ENCODE measurements at places on chromosomes 3 and 15.
A peak's percentile ranks its signal among the peaks of the same experiment; 100 is the strongest.

DNA sequence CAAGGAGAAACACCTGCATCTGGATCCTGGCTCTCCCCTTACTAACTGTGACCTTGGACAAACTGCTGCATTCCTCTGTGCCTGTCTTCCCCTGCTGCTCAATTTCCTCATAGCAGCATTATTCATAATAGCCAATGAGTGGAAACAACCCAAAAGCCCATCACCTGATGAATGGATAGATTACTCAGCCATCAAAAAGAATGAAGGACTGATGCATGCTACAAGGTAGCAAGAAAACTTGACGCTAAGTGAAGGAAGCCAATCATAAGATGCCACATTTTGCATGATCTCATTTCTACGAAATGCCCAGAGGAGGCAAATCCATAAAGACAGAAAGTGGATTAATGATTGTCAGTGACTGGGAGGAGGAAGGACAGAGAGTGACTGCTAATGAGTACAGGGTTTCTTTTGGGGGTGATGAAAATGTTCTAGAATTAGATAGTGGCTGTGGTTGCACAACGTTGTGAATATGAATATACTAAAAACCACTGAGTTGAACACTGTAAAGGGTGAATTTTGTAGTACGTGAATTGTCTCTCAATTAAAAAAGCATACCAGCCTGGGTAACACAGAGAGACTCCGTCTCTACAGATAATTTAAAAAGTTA lies 11.2 kb downstream of the IGDCC4 start:
- no peak for DNase-seq

DNA sequence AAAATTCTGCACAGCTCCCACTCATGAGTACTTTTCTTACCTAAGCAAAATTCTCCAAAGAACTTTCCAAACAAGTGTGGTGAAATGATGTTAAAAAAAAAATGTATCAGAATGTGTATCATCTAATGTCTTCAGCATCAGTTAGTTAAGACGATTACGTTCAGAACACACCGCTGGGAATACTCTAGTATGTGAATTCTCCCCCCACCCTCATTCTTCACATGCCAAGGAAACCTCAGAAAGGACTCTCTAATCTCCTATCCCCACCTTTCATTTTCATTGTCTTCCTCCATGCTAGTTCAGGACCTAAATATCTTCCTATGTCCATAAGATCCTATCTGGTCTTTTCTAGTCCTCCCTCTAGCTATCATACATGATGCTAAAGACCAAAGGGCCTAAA lies 457.4 kb downstream of the SHQ1 start:
- no peak for DNase-seq

DNA sequence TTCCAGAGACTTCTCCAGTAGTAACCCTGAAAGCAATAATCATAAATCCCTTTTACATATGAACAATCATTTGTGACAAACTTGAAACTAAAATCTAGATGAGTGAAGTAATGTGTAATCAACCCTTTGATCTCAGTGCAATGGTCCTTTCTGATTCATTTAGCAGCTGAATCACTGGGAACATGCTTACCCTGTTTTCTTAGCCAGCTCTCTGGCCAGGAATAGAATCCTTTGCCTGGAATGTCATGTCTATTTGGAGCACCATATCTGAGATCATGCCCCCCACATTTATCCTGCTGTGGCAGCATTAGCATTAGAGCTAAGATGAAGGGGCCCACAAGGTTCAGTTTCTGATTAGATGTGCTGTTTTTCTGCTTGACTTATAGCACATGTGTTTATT lies 309.8 kb downstream of the OXSM start:
- DNase-seq, result no peak

DNA sequence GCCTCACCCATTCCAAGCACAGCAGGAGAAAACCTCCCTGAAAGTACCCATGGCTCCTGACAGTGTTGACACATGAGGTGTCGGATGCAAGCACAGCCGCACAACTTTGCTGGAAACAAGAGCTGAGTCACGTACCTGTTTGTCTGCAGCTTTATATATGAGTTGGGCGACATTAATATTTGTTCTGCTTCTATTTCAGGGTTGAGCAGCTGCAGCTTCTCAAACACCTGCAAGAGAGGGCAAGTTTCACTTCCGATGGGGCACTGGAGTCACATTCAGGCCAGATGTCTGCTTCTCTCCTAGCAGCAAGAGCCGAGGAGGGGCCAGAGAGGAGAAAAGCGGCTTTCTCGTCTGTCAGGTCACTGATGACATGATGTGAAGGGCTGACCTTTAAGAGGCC lies 88.0 kb downstream of the NUP210 start:
- DNase-seq, result no peak

DNA sequence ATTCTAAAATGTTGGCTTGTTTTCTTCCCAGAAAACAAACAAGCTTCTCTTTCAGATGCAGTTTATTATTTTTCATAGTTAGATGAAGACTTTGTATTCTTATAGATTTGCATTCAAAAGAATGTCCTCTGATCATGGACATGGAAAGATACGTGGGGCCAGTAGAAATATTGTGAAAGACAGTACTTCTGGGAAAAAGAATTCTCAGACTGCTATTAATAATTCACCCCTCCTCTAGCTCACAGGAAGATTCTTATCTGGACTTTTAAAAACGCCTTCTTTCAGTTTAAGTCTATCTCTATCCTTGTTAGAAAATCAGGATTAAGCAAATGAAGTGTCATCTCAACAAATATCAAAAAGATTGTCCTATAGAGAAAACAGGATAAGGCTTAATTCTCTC lies 514.1 kb upstream of the ADAMTS9 start:
- DNase-seq, result no peak

DNA sequence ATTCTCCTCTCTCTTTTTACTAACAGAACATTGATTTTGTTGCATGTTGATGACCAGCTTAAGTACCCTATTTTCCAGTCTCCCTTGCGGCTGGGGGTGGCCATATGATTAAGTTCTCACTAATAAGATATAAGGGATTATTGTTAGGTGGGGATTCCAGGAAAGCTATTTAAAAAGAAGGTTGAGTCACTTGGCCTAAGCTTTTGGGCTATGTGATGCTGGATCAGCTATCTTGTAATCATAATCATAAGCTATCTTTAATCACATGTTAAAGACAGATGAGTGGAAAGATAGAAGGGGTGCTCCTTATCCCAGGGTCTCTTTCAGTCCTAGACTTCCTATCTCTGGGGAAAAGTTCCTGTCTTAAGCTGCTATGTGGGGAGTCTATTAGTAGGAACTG lies 59.9 kb downstream of the CGNL1 start:
- DNase-seq, result no peak

DNA sequence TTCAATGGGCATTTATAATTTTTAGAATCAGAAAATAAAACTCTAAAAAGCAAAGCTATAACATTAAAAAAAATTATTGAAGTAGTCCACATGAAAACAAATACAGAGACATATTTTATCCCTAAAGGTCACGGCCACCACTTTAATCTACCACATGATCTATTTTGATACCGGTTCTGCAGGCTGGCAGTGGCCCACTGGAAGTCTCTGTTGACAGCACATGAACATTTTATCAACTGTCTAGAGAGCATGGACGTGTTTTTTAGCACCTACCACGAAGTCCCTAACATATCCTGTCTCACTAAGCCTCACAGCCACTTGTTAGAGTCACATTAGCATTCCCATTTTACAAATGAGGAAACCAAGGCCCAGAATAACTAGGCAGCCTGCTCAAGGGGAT lies 1.8 kb upstream of the CPA3 start:
- DNase-seq, result no peak

GRCh38 chr3:136276049-136276755 lies 26.1 kb downstream of the PCCB start:
- no peak for DNase-seq

GRCh38 chr15:99059010-99059981 lies 45.6 kb upstream of the SYNM start:
- DNase-seq, result peak; percentile 67

DNA sequence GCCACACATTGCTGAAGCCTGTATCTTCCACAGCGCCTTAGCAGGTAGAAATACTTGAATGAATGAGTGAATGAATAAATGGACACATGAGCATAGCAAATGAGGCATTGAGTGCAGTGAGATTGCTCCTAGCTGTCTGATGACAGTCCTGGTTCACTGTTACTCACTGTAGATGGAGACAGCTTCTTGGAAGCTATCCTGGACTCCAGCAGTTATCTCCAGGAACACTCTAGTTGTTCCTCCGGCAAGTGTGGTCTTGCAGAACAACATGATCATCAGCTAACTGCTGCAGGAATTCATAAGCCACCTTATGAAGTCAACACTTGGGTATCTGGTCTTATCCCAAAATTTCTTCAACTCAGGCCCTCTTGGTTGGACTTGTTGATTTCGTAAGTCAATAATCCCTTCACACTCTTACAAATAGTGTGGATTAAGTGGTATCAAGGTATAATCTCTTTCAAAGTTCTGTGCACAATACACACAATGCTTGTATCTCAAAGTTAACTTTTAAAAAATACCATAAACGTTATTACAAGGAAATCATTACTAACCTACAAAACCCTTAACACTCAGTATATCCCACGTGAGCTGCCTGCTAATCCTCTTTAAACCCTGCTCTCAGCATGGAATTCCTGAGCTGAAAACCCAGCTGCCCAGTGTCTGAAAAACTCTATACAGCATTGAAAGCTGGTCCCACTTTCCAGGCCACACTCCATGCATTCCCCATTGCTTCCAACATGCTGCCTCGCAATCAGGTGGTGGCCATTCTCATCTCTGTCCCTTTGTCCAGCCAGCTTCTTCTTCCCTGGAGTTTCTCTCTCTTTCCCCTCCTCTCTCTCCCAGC lies 14.4 kb upstream of the ZBTB38 start:
- no peak for DNase-seq

GRCh38 chr3:174168538-174169254 lies 690.4 kb upstream of the NAALADL2 start:
- no peak for DNase-seq

GRCh38 chr3:23895181-23895580 lies 21.6 kb downstream of the NKIRAS1 start:
- no peak for DNase-seq

DNA sequence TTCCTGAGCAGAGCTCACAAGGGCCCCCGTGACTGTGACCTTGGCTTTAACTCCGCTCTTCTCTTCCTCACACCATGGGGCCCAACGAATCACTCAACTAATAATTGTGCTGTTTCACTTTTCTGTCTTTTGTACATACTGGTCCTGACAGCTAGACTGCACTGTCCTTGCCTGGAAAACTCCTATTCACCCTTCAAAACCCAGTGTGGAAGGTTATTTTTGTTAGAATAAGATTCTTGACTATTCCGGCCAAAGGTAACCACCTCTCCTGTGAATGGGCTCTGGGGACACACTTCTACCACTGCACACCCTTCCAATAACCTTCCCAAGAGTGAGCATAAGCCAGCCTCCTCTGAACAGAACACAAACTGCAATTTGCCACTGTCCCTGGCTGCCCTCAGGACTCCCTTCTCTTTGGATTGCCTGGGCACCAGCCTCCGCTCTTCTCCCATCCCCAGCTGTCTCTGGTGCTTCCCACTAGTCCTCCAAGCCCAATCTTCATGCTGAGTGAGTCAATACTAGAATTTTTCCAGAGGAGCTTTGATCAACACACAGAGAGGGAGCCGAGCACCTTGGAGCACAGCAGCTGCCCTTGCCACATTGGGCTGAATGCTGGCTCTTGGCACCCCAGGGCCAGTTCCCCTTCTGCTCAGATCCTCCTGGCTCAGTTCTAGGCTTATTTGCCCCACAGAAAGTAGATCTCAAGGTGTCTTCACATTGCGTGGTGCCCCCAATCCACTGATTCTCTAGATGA lies 2.1 kb downstream of the SCN5A start:
- no peak for DNase-seq

DNA sequence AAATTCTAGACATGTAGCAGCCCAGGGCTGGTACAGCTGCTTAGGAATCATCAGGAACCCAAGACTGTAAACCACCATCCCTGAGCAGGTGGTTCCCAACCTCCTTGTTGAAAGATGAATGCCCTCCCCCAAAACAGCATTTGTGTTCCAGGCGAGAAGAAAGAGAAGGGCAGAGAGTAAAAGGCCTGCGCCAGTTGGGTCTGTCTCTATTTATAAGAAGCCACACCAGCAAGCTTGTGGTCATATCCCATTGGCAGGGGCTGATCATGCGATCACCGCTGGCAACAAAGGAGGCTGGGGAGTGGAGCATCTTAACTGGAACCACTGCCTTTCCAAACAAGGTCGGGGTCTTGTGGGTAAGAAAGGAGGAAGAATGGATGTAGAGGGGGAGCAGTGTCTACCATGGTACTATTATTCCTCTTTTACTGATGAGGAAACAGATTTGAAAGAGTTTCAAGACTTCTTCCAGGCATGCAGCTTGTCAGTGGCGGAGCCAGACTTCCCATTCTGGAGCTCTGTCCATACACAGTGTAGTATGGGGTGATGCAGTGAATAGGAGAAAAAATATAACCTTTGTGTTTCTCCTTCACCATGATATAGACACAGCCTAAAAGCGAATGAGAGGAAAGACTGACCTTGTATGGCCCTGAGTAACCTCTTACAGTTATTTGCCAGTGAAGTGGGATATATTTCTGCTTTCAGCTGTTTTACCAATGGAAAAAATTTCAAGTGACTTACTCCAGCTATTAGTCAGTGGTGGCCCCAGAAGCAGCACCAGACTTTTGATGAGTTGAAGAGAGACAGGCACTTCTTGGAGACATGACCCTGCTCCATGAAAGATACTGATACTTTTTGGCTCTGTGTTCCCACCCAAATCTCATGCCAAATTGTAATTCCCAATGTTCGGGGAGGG lies 222.6 kb downstream of the ABHD5 start:
- DNase-seq, result no peak

DNA sequence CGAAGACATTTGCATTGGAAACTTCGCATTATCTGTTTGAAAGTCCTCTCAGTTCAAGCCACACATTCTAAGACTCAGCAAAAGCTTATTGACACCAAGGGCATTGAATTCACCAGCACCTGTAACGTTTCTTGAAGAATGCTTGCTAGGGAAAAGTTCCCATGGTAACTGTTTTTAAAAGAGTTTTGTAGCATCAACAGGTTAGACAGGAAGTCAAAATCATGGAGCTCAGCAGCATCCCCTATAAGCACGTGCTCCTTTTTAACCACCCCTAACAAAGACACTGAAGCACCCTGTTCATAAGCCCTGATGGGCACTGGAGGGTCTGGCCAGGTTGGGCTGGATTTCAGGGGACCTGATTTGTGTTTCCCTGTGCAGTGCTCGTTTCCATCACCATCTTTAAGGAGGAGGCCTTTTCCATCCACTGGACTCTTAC lies 229.7 kb upstream of the BHLHE40 start:
- DNase-seq, result no peak

DNA sequence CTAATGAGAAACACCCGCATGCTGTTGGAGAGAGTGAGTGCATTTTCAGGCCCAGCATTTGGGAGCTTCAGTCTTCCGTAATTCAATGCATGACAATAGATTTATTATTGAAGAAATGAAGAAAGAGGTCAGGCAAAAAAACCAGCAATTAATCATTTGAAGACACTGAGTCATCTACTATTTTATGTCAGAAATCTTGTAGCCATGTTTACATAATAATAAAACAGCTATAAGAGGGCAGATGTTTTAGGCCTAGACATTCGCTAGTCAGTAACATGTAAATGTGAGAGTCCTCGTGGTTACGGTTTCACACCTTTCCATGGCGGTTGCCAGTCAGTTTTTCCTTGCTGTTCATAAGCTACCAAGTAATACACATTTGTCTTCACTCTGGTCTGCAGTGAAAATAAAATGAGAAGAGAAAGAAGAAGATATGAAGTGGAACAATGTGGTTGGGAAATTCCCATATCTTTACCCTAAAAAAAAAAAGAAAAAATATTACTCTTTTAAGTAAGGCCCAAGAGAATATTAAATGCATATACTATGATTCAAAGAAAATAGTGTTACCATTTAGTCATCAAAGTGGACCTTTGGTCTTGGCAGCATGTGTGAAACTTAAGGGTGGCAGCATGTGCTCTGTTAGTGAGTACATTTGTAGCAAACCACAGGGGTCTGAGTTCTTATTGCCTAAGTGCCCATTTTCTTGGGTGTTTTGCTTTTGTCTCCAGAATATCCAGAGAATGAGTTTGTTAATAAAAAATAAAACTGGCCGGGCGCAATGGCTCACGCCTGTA lies 140.5 kb upstream of the TBL1XR1 start:
- no peak for DNase-seq

Measured in renal cortex interstitium (tissue), 15 donors.